ENCODE measurements at places on chromosomes 6 and 20.
A peak's percentile ranks its signal among the peaks of the same experiment; 100 is the strongest.

GRCh38 chr20:53643031-53643832, 49.6 kb upstream of the ZNF217 start:
- DNase-seq, result peak; percentile 13

DNA sequence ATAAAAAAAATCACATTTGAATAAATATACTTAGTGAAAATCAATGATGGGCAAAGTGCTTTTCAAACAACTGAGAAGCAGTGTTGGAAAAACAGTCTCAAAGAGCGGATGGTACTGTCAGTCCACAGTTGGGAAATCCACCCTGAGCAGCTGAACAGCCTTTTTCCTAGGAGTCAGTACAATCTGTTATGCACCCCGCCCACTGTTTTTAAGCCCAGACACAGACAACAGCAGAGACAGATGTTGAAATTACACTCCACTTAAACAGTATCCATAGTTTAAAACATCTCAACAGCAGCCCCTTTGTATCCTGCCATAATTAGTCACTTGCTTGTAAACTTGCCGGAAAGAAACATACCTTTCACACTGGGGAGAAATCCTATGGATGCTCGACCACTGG, 372 bp downstream of the KIAA0408 start:
- DNase-seq, result no peak

- no peak for DNase-seq
Measured at GRCh38 chr6:47405273-47405672, 72.3 kb upstream of the CD2AP start.

GRCh38 chr6:73515204-73515655, 5.6 kb downstream of the EEF1A1 start:
- DNase-seq, result no peak

DNA sequence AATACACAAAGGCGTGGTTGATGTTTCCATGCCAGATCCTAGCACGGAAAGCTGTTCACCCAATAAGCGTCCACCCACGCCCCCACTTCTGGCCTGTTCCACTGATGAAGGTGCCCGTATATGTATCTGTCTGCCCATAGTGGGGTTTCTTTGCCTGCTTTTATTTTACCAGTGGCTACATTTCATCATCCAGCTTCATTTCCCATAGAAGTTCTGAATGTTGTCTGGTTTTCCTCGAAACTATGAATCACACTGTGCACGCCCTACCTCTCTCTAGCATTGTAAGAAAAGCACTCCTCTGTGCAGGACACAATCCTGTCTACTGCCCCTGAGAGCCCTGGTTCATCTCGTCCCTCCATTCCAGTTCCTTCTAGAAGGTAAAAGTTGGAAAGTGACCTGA, 8.8 kb upstream of the CD93 start:
- DNase-seq, result no peak

GRCh38 chr20:31569163-31570020, 35.7 kb upstream of the ID1 start:
- peak; percentile 44 for DNase-seq

GRCh38 chr6:134308800-134309199, 9.1 kb downstream of the SGK1 start:
- DNase-seq, result no peak

- no peak for DNase-seq
Measured at GRCh38 chr6:38273325-38273724, 366.4 kb downstream of the BTBD9 start.

DNA sequence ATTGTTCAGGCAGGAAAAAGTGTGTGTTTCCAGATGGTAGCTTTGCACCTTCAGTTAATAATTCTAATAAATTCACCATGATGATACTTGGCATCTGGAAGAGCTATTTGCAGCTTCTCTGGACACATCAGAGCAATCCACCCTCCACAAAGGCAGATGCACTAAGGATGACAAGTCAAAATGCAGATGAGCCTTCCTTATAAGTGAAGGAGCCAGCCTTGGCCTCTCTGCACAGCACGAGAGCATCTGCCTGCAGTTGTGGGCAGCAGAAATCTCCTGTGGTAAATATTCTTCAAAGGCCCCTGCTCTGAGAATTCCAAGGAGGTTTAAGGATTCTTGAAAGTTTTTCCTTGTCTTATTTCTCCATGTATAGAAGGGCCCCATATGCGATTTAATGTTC, 6.9 kb upstream of the POM121L2 start:
- DNase-seq, result no peak

GRCh38 chr6:19571176-19571575, 266.0 kb upstream of the ID4 start:
- no peak for DNase-seq

- no peak for DNase-seq
Measured at GRCh38 chr20:4243071-4243470, 227.7 kb upstream of the RNF24 start.

GRCh38 chr6:7451326-7451725, 61.7 kb downstream of the RIOK1 start:
- DNase-seq, result no peak

- DNase-seq, result no peak
Measured at GRCh38 chr20:47680804-47681529, 104.3 kb downstream of the SULF2 start.

GRCh38 chr6:93453956-93454355, 34.6 kb upstream of the EPHA7 start:
- no peak for DNase-seq

- DNase-seq, result no peak
Measured at GRCh38 chr6:154996016-154996590, 988 bp downstream of the TIAM2 start.

GRCh38 chr20:63534831-63535651, 2.1 kb downstream of the PTK6 start:
- no peak for DNase-seq

DNA sequence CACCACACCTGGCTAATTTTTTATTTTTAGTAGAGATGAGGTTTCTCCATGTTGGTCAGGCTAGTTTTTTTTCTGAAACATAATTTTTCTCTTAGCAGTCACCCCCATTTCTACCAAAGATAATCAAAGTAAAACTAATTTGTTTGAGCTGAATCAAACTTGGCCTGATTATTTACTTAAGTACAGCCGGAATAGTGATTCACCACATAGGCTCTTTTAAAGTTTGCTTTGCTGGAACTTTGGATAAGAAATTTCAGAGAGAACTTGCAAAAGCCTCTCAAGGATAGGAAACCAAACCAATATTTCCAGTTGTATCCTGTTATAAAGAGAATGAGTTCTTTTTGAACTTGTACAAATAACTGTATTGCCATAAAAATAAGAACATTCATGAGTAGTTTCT, 105.0 kb upstream of the SYNCRIP start:
- no peak for DNase-seq

GRCh38 chr6:79984261-79984660, 20.2 kb upstream of the TTK start:
- no peak for DNase-seq

DNA sequence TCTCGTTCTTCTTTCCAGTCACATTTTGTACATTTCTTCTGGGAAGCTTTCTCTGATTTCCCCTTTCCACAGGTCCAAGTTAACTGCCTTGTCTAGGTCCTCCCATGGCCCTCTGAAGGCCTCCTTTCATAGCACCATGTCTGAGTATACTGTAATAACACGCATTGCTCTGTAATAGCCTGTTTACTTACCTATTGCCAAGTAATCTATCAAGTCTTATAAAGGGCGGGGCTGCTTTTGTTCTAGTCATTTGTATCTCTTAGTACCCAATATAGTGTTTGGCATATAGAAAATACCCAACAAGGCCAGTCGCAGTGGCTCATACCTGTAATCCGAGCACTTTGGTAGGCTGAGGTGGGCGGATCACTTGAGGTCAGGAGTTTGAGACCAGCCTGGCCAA, 17.9 kb downstream of the PTPN1 start:
- no peak for DNase-seq

GRCh38 chr6:54134935-54135334, 23.7 kb downstream of the MLIP start:
- DNase-seq, result no peak

DNA sequence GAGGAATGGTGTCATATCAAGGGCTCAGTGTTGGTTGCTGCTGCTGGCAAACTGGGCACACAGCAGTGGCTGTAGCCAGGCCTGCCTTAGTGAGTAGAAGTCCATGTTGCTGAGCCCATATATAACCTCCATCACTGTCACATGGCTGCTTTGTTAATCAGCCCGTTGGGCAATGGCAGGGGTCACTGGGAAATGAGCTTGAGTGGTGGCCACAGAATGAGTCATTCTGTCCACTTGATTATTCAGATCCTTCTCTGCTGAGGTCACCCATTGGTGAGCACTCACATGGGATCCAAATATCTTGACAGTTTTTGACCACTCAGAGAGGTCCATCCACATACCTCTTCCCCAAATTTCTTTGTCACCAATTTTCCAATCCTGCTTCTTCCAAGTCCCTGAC, 898.9 kb upstream of the EYS start:
- no peak for DNase-seq

DNA sequence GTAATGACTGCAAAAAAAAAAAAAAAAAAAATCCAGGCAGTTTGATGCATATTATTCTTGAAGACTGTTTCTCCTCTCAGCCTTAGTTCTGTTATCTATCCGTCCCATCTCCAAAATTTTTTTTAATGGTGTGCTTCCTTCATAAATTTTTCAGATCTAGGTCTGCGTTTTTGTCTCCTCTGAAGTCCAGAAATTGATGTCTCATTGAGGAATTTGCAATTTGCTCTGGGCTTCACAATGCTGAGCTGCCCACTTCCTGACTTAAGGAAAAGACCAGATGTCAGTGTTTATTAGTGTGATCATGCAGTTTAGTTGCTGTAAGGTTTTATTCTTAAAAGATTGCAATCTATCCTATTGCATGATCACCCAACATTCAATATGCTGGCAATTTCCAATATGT, 297.6 kb downstream of the ZNF217 start:
- no peak for DNase-seq

- no peak for DNase-seq
Measured at GRCh38 chr20:57804470-57805250, 94.8 kb upstream of the PMEPA1 start.

DNA sequence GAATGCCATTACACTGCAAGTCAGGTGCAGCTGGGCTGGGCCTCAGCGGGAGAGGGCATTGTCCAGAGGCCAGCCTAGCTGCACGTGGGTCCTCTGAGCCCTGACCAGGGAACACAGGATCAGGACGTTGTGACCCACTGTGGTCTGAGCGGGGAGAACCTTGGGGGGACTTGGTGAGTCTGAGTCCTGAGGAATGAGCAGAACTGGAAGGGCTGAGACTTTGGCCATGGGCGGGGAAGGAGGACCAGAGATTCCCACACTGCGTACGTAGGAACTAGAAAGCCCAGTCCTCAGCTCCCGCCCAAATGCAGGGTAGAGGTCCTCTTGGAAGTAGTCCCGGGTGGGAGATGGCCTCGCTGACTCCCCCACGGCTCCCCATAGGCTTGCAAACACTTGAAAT, 42.5 kb downstream of the GABRR2 start:
- no peak for DNase-seq

DNA sequence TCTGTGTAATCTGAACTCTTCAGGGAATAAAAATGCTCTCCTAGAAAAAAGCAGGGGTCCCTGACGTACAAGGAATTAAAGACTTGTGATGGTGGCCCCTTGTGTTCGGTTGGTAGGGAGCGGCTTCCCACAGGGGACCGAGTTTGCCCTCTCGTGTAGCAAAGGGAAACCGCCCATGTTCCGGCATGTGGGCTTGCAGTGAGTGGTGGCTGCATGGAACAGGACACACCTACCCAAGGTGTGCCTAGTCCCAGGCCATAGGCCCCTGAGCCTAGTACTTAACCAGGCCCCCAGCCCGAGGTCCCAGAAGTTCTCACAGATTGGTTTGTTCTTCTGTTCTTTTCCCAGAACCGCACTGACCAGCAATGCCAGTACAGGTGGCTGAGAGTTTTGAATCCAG, 15.5 kb downstream of the MYBL2 start:
- no peak for DNase-seq

GRCh38 chr6:77638129-77638830, 14.6 kb upstream of the MEI4 start:
- no peak for DNase-seq

DNA sequence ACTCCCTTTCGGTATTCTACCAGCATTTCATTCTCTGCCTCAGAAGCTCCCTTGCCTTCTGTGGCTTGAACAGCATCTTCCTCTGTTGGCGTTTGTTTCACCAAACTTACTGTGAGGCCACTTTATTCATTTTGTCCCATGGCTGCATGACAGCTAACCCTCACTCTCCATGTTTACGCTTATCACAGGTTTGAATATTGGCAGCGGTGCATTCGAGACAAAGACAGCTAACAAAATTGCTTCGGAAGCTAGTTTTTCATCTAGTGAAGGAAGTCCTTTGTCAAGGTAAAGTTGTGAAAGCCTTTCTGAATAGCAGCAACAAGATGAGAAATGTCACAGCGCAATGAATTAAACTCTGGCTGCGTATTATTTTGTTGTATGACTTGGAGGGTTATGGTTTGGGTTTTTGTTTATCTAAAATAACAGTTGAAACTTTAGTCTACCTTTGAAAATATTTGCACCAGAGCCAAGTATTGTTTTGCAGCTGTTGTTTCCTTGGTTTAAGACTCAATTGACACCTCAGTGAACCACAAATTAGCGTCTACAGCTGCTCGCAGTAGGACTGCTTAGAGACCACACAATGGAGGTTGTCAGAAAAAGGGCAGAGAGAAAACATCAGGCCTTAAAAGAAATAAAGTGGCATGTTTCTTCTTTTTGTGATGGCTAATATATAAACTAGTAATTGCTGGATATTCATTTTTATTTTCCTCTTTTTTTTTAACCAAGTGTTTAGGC, 70.4 kb upstream of the XRN2 start:
- DNase-seq, result no peak
